Fibroblast of skin of right quadriceps (primary cell): ENCODE measurements at places on chromosomes 2 and 18.

DNA sequence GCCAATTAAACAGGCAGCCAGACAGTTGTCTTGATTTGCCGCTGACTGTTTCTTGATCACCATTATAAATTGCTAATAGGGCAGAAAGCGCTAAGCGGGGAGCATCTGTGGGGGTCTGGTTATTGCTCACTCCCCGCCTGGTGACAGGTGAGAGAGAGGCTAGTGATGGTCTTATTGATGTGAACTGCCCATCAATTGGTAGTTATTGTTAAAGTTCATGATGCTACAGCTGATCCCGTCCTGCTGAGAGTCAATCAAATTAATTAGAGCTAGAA is 148.5 kb downstream of the LNPK start:
- DNase-seq, result no peak

GRCh38 chr2:128638341-128639119 is 319.9 kb upstream of the HS6ST1 start:
- peak; percentile 63 for DNase-seq

GRCh38 chr2:140895378-140895777 is 1235.4 kb downstream of the LRP1B start:
- DNase-seq, result no peak

DNA sequence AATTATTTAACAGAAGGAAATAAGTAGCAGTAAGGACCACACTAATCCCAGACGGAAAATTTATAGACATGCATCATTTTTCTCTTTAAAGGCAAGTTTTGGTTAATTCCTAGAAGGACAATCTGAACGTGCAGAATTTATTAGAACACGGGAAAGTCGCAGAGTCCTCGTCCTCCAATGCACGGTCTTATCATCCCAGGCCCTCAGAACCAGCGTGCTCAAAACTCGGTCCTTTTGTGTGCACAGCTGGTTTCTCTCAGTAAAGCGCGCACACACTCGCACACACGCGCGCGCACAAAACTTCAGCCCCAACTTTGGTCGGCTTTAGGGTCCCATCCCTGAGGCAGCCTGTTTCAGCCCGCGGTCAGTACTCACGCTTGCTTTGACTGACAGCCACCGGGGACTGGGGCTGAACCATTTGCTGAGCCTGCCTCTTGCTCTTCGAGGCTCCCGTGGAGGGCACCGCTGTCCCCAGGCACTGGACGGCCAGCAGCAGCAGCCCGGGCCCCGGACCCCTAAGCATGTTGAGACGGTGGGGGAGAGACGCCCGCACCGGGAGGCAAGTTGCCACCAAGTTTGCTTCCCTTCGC is 493 bp downstream of the FN1 start:
- DNase-seq, result no peak

DNA sequence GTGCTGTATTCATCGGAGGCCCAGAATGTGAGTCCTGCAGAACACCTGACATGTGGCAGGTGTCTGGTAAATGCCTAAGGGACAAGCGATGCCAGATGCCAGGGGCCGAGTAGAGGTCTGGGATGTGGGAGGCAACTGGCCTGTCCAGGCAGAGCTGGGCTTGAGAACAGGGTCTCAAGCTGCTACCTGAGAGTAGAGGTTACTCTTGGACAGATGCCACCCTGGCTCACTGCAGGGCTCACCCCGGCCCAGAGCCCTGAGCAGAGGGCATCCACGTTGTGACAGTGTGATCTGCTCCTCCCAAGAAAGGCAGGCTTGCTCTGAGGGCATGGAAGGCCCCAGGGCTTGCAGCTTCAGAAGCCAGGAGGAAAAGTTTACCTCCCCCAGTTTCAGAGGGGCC is 692.0 kb upstream of the ID2 start:
- DNase-seq, result no peak

- DNase-seq, result peak; percentile 84
These were observed 131.4 kb upstream of the SLC1A4 start for GRCh38 chr2:64857581-64858471.
